ENCODE measurements at places on chromosomes 2 and 18. TPM values are rescaled to one million over a fixed set of nuclear protein-coding genes. Genes with fewer than 3 reads are reported as not detected.

Gene POMC
- total RNA-seq: not detected

- DNase-seq: no peak
- H3K4me1 ChIP-seq: no peaks in the 10 kb centered on the region
- no peak overlapping the region for H3K27ac ChIP-seq
- H3K27me3 ChIP-seq: no peaks in the 10 kb centered on the region
- no peaks in the 10 kb centered on the region for H3K36me3 ChIP-seq
Observed at GRCh38 chr2:175475130-175475529, 293.6 kb upstream of the ATP5MC3 start.

GRCh38 chr2:64179582-64180321 lies 35.5 kb upstream of the PELI1 start:
- H3K27ac ChIP-seq: no peak overlapping the region
- no peak overlapping the region for H3K4me3 ChIP-seq
- H3K36me3 ChIP-seq: no peaks in the 10 kb centered on the region
- DNase-seq: no peak

- H3K4me1 ChIP-seq: no peaks in the 10 kb centered on the region
- H3K27ac ChIP-seq: no peak overlapping the region
- H3K27me3 ChIP-seq: no peaks in the 10 kb centered on the region
- no peak overlapping the region for H3K4me3 ChIP-seq
Observed at GRCh38 chr2:8249141-8249540, 432.7 kb upstream of the ID2 start.
